ENCODE measurements at places on chromosomes 11 and 22.

- no peak for DNase-seq
Observed at GRCh38 chr11:33553486-33553885, 147.1 kb downstream of the C11orf91 start.

DNA sequence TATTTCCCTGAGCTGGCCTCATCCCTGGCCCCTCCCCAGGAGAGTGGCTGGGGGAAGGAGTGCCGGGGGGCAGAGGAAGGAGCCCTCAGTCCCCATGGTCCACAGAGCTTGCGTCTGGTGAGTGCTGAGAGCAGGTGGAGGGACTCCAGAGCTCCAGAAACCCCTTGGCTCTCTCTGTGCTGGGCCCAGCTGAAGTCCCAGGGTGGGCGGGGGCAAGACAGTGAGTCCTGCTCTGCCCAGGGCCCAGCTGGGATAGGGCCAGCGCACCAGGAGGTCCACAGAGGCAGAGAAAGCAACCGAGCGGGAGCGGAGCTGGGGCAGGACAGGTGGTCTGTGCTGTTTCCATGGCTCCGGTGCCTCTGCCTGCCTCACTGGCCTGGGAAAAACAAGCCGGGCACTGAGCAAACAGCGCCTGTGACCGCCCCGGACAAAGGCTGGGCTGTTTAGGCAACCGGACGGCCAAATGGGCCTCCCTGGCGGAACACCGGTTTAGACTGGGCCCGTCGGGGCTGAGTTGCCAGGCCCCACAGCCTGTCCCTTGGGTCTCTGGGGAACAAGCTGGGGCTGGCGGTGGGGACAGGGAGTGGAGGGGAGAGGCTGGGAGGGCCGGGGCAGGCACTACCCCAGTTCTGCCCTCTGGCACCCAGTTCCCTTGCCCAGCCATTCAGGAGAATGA lies 34.1 kb upstream of the WNT7B start:
- DNase-seq = no peak

DNA sequence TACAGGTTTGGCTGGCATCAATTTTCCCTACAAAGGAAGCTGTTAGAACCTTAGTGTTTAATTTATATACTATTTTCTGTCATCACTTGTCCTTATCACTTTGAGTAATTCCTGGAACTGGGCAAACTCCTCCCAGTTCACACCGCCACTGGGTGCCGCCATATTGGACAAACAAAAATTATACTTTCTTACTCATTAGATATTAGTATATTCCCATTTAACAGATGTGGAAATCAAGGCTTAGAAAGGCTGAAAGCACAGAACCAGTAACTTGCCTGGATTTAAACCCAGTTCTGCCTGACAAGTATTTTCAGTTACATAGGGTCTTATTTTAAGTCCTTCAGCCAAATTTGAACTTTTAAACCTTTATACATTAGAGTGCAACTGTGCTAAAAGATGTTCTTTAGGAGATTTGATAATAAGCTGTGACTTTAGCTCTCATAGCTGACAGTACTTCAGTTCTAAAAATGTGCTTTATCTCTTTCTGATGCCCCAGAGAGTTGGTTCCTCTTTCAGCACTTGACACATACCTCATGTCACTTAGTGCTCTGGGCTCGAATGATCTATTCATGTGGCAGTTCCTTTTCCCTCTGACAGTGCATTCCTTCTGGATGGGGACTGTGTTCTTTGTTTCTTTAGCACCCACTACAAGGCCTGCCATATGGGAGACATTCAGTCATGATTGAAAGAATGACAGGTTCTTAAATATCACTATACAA lies 25.4 kb downstream of the COA4 start:
- DNase-seq = no peak

DNA sequence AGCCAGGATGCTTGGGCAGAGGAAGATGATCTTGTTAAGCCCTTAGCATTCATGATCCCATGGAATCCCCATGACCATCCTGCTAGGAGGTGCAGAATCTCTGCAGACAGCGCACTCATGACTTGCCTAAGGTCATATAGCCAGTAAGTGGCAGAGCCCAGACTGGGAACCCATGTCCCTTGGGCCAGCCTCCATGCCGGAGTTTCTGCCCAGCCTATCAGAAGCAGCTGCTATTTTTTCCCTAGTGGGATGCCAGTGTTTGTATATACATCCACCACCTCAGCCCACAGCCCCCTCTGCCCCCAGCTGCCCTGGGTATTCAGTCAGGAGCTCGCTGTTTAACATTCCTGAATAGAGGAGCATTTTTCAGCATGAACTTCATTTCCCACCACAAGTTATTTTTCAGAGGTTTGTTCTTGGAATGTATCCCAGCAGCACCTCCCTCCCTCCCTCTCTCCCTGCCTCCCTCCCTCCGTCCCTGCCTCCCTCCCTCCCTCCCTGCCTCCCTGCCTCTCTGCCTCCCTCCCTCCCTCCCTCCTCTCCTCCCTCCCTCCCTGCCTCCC lies 34.4 kb upstream of the SUSD2 start:
- no peak for DNase-seq

GRCh38 chr22:37455896-37456295 lies 28.6 kb upstream of the ELFN2 start:
- no peak for DNase-seq

GRCh38 chr11:111387363-111387762 lies 8.3 kb upstream of the POU2AF1 start:
- DNase-seq = no peak

DNA sequence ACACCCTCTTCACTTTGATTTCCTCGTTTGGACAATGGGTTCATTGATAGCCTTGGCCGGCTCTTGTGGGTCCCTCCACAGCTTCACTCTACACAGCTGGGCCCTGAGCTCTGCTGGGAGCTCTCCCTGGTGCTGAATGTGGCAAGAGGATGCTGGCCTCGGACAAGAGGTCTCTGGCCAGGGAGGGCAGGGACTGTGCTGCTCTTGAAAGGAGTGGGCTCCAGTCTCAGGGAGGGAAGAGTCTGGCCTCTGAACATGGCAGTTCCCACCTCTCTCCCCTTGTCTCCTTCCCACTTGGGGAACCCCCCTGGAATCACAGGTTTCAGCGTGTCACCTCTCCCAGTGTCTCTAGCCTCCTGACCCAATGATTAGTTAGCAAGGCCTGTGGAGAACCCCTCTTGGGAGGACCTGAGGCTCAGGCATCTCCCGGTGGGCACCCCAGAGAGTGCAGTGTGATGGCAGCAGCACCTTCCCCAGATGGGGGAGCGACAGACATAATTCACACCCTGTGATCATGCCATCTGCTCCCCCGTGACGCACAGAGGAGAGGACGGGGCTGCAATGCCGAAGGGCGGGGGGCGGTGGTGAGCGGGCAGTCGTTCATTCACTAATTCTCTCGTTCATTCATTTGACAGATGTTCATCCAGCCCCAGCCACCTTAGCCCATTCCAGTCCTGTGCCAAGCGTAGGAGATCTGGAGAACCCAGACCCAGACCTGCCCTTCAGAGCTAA lies 2.8 kb upstream of the CABP7 start:
- no peak for DNase-seq

GRCh38 chr22:19176732-19177131 lies 1.8 kb downstream of the SLC25A1 start:
- no peak for DNase-seq

DNA sequence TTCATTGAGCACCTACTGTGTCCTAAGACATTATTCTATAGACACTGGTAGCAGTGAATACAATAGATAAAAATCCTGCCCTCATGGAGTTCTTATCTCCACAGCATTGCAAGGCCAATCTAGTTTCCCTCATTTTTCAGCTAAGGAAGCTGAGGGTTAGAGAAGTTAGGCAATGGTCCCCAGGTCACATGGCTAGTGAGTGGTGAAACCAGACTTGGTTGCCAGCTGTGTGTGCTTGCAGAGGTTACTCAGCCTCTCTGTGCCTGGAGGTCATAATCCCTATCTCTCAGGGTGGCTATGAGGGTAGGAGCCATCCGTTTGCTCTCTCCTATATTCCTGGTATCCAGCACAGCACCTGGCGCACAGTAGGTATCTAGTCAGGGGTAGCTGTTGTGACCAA lies 147.7 kb upstream of the SEZ6L start:
- DNase-seq = no peak

DNA sequence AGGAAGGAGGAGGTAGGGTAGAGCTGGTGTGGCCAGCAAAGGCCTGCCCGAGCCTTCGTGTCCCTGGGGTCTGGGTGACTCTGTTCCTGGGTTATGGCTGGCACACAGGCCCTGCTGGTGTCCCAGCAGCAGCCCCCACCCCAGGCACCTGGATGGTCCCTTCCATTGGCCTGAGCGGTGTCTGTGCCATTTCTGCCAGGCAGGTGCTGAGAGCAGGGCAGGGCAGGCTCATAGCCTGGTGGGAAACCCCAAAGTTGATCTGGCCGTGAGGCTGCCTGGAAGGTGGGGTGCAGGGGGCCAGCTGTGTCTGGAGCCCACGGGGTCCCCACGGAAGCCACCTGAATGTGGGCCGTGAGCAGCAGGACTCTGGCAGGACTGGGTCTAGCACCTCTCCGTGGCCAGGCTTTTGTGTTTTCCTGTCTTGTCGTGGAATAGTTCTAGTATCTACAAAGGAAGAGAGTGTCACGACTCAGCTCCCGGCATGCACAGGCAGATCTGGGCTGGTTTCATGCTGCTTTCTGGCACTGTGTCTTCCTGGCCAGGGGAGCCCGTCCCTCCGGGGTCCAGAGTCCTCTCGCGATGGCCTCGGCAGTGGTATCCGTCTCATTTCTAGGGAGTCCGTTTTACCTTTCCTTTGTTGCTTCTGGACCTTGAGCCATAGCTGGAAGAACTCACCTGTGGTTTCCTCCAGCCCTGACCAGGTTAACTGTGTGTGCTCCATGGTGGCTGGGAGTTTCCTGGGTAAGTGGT lies 83.7 kb downstream of the KCNQ1 start:
- no peak for DNase-seq

GRCh38 chr11:9982796-9983579 lies 311.0 kb downstream of the SBF2 start:
- DNase-seq = no peak

- no peak for DNase-seq
Observed at GRCh38 chr11:104009744-104010143, 26.7 kb upstream of the DDI1 start.

DNA sequence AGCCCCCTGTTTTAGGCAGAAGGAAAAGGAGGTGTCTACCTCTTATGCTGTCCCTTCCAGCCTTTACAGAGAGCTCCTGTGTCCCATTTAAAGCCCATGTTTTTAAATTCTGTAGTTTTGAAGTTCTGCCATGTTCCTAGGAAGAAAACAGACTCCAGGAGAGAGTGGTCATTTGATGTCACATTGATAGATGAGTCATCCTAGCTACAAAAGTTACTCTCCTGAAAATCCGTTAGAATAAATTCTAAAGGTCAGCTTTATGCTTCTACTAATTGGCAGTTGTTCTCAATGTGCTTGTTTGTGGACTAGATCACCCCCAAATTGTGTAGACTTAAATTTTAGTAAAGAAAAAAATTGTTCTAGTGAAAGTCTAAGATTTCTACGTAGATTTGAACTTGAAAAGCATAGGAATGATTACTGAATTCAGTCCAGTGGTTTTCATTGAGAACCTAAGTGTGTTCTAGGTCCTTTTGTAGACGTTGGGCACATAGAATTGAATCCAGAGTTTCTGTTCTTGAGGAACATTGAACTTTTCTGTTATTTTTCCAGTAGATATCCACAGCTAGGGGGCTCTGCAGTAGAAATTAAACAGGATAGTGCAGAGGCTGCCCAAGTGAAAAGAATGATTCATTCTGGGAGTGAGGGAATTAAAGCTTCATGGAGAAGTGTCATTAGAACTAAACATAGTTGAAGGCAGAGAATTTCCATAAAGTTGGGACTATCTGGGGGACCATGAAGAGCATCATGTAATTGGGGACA lies 140.6 kb upstream of the RASSF10 start:
- no peak for DNase-seq

DNA sequence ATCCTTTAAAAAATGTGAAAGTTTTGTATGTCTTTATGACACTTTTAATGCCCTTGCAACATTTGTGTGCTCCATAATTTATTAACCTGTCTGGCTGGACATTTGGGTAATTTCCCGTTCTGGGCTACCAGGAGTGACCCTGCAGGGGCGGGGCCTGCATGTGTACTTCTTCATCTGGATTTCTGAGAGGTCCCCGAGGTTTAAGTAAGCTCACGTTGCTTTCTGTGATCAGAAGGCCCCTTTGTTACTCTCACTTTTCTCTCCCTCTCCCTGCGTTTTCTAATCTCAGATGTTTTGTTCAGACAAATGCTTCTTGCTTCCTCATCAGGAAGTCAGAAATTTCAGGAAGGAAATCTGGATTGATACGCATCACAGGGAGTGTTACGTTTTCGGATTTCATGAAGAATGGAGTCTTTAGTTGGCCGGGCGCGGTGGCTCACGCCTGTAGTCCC lies 78.9 kb upstream of the CRYBB3 start:
- DNase-seq = no peak

DNA sequence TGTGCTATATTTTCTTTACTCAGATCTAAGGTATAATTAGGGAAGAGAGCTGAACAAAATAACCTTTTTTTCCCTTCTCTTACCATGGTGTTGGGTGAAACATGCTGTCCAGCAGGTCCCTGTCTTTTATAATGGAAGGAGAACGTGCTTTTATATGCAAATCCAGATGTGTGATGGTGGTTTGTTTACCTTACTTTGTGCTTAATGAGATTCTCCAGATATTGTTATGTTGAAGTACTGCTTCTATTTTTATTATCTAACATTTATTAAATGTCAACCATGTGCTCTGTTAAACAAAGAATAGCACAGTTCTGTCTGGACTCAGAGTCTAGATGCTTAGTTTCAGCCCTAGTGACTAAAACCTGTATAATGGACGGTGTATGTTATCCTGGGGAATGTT lies 10.1 kb upstream of the GRIK4 start:
- DNase-seq = no peak

DNA sequence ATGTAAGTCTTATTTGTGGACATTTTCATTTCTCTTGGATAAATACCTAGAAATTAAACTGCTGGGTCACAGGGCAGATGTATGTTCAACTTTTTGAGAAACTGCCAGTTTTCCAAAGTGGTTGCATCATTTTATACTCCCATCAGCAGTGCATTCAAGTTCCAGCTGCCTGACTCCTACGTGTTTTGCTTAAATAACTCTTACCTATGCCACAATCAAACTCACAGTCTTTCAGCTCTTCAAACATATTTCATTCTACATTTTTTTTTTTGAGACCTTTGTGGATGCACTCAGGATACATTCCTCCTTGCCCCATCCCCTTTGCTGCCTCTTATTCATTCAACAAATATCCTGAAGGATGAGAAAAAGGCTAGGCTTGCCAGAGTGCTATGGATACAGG lies 9.2 kb downstream of the TCF20 start:
- DNase-seq = no peak

- no peak for DNase-seq
Observed at GRCh38 chr11:110262072-110262403, 34.4 kb downstream of the RDX start.

- DNase-seq = no peak
Observed at GRCh38 chr11:117885777-117886176, 9.3 kb upstream of the FXYD6 start.
